ENCODE measurements at places on chromosomes 4 and X.

DNA sequence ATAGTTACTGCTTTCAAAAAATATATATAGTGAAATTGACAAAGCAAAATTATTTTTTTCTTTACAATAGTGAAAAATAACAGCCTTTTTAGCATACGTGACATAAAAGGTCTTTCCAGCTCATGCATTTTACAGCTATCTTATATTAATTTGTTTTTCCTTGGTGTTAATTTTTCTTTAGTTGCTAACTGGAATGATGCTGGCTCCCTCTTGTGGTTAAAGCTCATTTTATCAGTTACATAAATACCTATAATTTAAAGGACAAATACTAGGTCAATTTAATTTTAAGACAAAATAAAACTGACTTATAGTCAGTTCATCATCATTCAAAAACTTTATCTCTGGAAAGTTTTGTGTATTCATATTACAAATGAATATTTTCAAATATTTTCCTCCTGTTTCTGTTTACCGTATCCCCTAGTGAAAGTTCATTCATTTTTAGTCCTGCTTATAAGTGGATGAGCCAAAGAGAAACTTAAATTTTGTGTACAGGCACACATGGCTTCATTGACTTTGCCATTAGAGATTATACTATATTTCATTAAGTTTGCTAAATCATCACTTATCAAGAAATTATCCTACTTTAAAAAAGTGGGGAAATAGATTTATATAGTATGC is 9.9 kb upstream of the ANAPC4 start:
- no peak for DNase-seq

- no peak for DNase-seq
Measured at GRCh38 chr4:96833831-96834230, 993.9 kb downstream of the PDHA2 start.

- no peak for DNase-seq
Measured at GRCh38 chr4:186657764-186658163, 65.9 kb downstream of the FAT1 start.

GRCh38 chr4:158613046-158613445 is 58.6 kb downstream of the C4orf46 start:
- no peak for DNase-seq

DNA sequence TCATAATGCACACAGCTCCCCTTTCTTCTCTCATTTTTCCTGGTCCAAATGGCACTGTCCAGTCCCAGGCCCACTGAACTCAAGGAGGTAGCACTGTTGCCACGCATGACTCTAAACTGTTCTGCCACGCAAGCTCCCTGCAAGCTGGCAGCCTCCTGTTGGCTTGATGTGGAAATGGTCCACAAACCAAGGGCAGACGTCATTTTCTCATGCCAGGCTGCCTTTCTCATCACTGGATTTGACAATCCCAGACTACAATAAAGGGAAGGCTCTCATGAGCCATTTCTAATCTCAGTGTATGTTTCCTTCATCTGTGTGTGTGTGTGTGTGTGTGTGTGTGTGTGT is 22.4 kb downstream of the OTOP1 start:
- no peak for DNase-seq

Data from T-helper 1 cell (primary cell).